ENCODE measurements at places on chromosomes 12 and 14.

DNA sequence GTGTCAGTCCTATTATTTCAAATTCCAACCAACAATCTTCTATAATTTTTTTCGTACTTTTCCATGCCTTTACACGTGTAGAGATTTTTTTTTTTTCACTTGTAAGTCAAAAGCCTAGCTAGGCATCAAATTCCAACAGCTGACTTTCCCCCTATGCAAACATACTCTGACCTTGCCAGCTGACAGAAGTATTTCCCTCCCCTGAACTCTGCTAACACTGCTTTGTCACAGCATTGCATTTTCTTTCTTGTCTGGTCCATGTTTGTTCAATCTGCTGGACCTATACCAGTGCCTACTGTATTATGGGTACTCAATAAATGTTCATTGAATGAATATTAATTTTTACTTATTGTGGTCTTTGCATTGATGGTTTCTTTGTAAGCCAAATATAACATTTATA lies 435.3 kb upstream of the GARIN6 start:
- DNase-seq = no peak

DNA sequence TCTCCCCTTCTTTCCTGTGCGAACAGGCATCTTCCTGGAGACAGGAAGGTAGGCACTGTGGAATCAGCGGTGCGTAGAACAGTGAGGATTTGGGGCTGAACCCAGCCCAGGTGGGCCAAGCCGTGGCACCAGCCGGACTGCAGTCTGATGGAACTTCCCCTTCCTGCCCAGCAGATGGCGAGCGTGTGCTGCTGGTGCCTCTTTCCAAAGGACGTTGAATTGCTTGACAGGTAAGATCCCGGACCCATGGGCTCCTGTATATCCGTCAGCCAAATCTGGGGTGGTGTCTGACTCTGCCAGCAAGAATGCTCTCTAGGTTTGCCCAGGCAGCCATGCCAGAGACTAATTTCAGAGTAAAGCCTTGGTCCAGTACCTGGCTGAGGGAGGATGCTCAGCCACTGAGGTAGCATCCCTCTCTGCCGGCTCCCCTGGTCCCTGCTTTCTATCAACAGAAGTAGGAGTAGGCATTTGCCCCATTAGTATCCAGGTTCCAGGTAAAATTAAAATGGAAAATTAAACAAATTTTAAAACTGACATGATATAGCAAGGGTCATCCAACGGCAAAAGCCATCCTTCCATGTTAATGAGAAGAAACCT lies 21.1 kb upstream of the KCNA5 start:
- DNase-seq = peak; percentile 7

DNA sequence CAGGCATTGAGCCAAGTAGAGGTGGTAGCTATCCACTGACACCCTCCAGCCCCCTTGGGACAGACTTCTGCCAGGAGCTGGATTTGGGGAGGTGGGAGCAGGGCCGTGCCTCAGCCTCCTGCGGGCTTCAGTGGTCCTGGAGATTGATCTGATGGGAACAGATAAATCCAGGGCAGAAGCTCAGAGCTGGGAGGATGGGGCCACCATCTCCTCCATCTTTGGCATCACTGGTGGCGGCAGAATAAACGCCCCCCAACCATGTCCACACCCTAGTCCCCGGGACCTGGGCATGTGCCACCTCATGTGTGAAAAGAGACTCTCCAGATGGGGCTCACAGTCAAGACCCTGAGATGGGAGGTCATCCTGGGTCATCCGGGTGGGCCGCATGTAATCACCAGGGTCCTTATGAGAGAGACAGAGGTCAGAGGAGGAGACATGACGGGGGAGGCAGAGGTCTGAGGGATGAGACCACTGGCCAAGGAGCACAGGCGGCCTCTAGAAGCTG lies 209.6 kb upstream of the RTL1 start:
- DNase-seq = no peak

- DNase-seq = no peak
Observed at GRCh38 chr12:52081263-52081733, 1.8 kb downstream of the SMIM41 start.

- no peak for DNase-seq
Observed at GRCh38 chr14:98725191-98725590, 546.8 kb downstream of the BCL11B start.

DNA sequence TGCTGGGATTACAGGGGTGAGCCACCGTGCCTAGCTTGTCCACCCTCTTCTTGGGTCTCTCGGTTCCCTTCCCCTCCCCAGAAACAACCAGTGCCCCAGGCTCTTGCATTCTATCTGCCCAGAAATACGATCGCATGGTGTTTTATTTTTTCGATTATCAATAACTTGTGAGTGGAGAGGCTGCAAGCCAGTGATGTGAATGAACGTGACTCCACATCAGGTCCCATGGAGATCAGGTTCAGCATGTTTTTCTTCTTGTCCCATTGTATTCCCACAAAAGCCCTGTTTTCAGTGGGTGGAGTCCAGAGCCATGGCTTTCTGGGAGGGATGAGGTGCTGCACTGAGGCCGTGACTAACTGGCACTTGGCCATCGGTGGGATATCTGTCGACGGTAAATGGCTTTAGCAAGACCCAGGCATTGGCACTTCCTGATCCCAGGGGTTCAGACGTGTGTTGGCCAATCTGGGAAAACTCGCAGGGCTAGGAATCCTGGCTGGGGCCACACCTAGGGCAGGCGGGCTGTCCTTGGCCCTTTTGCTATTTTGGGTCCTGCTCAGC lies 12.7 kb upstream of the HNF1A start:
- DNase-seq = no peak

DNA sequence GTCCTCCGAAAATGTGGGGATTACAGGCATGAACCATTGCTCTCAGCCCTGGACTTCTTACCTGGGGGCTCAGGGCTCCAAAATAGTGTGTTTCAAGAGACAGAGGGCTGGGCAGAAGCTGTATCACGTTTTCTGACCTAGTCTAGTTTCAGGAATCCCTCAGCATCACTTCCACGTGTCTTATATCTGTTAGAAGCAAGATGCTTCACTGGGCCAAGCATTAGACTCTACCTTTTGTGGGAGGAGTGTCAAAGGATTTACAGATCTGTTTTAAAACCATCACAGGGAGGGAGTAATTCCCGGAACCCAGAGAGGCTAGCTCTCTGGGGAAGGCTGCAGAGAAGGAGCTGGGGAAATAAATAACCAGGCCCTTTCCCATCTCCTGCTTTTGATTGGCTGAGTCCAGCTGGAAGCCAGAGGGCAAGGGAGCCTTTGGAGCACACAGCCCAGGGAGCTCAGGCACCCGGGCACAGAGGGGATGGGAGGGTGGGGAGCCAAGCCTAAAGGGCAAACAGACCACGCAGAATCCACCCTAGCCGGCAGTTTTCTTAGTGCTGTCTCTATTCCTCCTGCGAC lies 33.3 kb upstream of the ALDH2 start:
- DNase-seq = no peak

DNA sequence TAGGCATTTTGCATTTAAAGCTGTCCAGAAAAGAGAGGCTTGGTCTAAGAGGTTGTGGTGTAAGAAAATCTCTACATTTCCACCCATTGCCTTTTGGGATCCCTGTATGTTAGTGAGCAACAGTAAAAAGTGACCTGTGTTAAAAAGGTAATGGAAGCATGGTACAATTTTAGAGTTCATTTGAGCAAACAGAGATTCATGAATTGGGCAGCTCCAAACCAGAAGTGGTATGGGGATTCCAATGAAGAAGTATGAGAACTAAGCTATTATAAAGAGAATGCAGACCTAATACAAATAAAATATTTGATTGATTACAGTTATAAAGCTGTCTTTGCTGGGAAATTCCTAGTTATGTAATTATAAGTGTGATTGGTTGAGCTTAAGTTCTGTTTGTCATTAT lies 907.0 kb downstream of the DIO2 start:
- DNase-seq = no peak

- no peak for DNase-seq
Observed at GRCh38 chr14:103061482-103061976, 4.2 kb upstream of the CDC42BPB start.

DNA sequence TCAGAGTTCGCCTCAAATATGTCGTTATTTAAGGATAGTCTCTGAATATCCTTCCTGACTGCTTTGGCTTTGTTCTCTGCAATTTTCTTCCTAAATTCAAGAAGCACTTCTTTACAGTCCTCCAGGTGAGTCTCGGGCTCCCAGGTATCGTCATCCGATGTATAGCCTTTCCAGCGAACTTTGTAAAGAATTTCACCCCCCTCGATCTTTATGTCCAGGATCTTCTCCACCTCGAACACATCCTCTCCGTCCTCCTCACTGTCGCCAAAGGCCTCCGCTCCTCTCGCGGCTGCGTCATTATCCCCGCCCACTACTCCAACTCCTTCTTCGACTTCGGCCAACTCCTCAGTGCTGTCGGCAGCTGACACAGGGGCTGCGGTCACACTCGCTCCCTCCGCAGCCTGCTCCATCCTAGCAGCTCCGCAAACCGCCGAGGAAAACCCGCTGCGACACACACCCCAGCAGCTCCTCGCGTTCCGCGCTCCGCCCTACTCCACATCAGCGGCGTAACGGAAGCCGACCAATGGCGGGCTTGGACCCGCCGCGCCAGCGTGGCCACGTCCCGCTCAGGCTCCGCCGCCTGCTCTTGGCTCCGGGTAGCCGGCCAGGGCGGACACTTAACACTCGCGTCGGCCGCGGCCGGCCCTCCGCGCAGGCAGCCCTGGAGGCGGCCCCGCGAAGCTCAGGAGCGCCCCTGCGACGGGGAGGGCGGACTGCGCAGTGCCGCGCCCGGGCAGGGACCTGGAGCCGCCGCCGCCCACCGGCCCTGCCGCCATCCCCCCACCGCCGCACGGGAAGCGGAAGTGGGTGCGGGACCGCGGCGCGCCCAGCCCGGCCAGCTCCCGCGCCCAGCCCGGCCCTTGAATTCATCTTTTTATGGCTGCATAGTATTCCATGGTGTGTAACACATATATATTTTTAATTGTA lies 4.1 kb downstream of the CD163L1 start:
- no peak for DNase-seq

- no peak for DNase-seq
Observed at GRCh38 chr12:5733916-5734315, 211.1 kb downstream of the ANO2 start.

GRCh38 chr14:54769951-54770863 lies 132.4 kb downstream of the GCH1 start:
- DNase-seq = no peak

DNA sequence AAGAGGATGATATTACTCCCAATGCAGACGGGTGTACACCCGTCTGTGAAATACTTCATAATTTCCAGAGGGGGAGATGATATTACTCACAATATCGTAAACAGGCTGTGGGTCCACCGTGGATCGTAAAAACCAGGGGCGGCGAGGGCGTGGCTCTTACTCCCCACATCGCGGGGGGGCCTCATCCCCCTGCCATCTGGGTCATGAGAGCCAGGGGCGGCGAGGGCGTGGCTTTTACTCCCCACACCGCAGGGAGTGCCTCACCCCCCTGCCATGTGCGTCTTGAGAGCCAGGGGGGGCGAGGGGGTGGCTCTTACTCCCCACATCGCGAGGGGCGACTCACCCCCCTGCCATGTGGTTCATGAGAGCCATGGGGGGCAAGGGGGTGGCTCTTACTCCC lies 86.2 kb upstream of the GNG2 start:
- no peak for DNase-seq

- no peak for DNase-seq
Observed at GRCh38 chr14:35078082-35078481, 32.0 kb downstream of the FAM177A1 start.

DNA sequence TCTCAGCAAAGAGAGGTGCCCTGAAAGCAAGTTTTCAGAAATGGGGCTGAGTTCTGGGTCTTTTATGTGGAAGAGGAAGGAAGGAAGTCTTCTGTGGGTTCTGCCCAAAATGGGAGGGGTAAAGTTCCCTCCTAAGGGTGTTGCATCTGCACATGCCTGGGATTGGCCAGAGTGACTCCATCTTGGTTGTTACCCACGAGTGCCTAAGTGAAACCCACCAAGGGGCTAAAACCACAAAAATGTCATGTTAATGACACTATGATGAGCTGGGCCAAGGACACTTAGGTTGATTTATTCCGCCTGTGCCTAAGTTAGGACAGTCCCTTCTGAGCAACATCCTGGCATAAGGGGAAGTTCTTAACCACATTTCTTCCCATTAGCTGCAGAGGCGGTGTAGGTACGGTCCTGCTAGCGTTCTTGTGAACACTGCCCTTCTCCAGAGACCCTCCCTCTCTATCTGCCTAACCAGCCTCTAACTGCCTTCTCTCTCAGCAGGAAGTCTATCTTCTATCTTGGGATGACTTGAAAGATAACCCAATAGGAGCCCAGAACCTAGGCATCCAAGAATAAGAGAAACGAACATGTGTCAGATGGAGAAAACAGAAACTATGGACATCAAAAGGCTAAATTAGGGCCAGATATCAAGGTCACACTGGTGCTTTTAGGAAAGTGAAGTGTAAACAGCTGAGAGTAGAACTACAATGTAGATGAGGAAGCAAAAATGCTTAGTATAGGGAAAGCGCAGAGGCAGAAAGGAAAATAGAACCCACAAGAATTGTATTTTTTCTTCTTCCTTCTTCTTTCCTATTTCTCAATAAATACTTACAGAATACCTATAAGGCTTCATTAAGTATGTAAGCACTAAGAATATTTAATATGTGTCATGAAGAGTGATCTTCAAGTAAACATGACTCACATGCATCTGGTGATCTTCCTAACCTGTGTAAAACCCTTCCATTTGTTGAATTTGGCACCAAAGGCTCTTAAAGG lies 104.2 kb upstream of the AMN1 start:
- DNase-seq = peak; percentile 26

DNA sequence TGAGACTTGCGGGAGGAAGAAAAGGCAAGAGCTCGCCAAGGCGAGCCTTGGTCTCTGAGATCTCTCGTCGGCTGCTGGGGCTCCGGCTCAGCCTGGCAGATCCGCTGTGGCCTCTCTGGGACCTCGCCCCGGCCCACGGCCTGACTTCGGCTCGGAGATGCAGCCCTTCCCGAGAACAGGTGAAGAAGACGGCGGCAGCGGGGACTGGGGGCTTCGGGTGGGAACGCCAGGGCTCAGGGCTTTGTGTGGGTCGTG lies 6.0 kb upstream of the HOXC9 start:
- no peak for DNase-seq

DNA sequence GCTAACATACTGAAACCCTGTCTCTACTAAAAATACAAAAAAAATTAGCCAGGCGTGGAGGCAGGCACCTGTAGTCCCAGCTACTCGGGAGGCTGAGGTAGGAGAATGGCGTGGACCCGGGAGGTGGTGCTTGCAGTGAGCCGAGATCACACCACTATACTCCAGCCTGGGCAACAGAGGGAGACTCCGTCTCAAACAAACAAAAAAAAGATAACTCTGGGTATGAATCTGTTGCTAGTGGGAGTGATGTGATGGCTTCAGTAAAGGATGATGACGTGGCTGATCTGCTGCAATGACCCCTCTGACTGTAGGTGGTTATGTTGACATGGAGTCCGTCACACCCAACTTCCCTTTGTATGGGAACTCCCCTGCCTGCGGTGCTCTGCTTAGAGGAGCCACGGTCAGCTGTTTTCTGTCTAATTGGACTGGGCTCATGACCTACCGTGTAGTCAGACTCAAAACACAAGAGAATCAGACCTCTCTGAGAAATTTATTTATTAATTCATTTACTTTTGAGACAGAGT lies 59.1 kb upstream of the MED13L start:
- no peak for DNase-seq

GRCh38 chr14:55730592-55731310 lies 150.7 kb downstream of the KTN1 start:
- no peak for DNase-seq

GRCh38 chr14:55377236-55377635 lies 34.4 kb downstream of the ATG14 start:
- no peak for DNase-seq

Data from CD8-positive, alpha-beta T cell (primary cell).